ENCODE measurements at places on chromosomes 3 and 15.
A peak's percentile ranks its signal among the peaks of the same experiment; 100 is the strongest.

GRCh38 chr15:58510715-58511598 lies 79.2 kb downstream of the LIPC start:
- peak; percentile 8 for DNase-seq

GRCh38 chr3:51715231-51715976 lies 8.5 kb downstream of the GRM2 start:
- DNase-seq: no peak

DNA sequence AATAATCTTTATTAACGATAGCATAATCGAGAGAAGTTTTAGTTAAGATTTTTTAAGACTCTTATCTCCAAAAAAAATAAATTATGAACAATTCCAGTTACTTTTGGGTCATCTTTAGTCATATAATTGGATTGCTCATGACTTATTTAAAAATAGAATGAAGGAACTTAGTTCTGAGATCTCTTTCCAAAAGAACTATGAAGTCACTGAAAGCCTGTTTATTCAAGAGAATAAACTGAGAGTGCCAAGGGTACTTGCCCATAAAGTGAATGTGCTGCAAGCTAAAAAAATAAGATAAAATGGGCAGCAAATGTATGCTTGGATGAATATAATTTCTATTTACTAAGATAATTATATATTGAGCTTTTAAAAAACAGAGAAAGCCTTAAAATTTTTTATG lies 176.5 kb upstream of the PLSCR5 start:
- DNase-seq: no peak

DNA sequence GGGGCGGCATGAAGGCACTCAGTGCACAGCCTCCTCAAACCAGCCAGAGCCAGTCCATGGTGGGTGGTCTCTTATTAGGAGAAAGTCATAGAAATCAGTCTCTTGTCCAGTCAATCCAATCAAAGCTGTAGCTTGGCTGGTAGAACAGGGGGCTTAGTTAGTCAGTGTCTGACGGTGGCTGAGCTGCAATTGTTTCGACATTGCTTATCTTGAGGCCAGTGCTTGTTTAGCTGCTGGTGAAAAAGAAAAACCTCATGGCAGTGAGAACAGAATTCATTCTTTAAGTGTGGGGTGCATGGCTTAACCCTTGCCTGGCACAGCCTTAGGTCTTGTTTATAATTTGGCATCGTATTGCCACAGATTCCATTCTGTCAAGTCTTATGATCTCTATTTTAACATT lies 53.9 kb downstream of the FGD5 start:
- DNase-seq: no peak

GRCh38 chr3:173733029-173733652 lies 335.6 kb downstream of the NLGN1 start:
- peak; percentile 32 for DNase-seq

DNA sequence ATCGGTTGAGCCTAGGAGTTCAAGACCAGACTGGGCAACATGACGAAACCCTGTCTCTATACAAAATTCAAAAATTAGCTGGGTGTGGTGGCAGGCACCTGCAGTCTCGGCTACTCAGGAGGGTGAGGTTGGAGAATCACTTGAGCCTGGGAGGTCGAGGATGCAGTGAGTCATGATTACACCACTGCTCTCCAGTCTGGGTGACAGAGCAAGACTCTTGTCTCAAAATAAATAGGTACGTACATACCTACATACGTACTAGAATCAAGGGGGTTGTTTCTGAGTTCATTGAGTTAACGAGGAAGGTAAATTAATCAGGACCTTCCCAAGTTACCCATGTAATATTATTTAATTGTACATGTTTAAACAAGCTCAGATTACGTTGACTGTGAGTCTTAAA lies 97.5 kb downstream of the CHL1 start:
- no peak for DNase-seq

DNA sequence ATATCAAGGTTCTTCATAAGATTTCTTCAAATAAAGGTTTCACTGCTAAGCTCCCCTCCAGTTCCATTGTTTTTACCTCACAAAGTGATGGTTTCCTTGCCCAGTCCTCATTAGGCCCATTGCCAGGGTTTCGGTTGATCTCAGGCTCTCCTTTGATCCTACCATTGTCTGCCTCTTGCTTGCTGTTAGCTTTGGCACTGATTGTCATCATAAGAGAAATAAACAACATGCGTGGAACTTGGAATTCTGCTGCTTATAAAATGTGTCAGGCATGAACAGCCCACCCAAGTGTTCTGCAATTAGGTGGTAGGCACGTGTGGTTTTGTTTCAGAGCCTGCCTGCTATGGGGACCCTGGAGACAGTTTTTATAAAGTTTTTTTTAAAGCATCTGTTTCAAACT lies 107.6 kb upstream of the BFSP2 start:
- DNase-seq: no peak

DNA sequence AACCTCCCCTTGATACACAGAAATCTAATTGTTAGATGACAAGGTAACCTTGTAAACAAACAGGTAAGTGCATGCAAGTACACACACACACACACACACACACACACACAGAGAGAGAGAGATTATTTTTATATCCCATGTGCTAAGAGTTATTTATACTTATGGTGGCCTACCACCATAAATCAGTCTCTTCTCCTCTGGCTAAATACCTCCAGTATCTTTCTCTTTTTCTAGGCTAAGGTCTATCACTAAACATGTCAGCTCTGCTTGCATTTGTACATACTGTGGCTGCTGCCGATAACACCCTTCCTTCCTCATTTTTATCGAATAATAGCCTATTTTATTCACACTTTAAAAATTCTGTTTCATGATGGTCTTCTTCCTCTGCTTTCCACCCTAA lies 172.4 kb downstream of the CNTN3 start:
- no peak for DNase-seq

DNA sequence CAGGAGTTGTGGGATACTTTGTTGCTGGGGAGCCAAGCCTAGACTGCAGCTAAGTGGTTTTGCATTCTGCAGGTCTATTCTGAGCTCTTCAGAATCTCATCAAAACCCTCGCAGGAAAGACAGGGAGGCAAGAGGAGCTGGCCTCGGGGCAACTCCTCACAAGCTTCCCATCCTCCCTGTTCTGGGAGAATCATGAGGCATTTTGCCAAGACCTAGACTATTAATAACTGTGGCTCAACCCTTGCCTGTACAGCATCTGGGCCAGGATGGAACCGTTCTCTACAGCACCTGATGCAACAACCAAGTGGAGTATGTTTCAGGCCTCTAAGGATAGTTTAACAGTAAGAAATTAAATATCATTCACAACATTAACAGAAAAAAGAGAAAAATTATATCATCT lies 20.2 kb upstream of the SLC6A20 start:
- no peak for DNase-seq

- peak; percentile 19 for DNase-seq
Measured at GRCh38 chr3:24160424-24161095, 215.5 kb downstream of the NR1D2 start.

GRCh38 chr3:150538324-150539208 lies 7.7 kb downstream of the SERP1 start:
- no peak for DNase-seq

GRCh38 chr3:134846911-134847317 lies 51.9 kb downstream of the EPHB1 start:
- DNase-seq: peak; percentile 73

- DNase-seq: no peak
Measured at GRCh38 chr3:153003441-153003840, 158.6 kb upstream of the RAP2B start.

GRCh38 chr3:112382543-112383160 lies 49.7 kb downstream of the CD200 start:
- no peak for DNase-seq

DNA sequence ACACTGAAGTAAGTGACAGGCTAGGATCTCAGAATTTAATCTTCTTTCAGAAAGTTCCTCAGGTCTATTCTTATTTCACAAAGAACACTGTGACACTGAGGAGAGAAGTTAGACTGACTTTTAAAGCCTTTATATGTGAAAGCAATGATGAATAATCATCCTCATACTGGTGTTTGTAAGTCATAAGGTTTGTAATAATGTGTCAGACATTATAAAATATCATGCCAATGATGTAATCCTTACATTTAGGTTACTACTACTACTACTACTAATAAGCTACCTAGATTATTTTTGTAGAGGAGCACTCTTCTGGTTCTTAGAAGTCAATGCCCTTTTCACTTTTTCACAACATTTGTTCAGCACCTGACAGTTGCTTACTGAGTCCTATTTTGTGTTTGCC lies 33.4 kb downstream of the FANCD2OS start:
- DNase-seq: peak; percentile 74

DNA sequence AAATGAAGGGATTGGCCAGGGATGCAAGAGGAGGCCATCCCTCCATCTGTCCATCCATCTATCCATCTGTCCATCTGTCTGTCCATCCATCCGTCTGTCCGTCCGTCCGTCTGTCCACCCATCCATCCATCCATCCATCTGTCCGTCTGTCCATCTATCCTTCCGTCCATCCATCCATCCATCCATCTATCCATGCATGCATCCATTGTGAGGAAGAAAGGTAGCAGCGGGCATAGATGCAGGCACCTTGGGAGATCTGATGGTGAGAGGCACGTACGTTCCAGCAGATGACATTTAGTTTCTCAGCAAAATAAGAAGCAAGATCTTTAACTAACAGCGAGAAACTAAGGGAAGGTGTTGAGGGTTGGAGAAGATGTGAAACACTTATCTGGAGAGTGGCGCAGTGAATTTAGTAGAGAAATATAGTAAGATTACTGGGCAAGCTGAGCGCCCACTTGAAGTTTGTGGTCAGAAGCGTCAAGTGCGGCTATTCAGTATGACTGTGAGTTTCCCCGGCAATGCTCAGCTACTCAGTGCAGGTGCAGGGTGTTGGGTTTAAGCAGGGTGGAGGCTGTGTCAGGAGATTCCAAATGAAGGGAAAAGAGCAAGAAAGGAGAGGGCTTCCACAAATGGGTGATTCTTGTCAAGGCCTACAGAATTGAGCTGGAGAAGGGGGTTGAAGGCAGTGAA lies 22.4 kb upstream of the SRP14 start:
- DNase-seq: no peak

DNA sequence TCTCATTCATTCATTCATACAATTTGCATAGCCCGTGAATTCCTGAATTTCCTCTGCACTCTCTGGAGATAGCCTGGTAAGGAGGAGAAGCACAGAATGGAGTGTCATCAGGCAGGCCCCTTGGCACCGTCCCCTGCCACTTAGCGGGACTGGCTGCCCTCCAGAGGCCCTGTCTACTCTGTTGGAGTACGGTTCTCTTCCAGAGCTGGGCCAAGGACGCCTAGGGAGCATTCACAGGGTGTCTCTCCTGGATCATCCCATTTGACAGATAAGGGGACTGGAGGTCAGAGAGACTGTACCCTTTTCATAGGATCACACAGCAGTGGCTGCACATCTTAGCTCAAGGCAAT lies 48.0 kb downstream of the PTH1R start:
- no peak for DNase-seq

- DNase-seq: no peak
Measured at GRCh38 chr15:62599791-62600777, 435.0 kb upstream of the C2CD4B start.

GRCh38 chr3:81776643-81777042 lies 15.2 kb upstream of the GBE1 start:
- no peak for DNase-seq

DNA sequence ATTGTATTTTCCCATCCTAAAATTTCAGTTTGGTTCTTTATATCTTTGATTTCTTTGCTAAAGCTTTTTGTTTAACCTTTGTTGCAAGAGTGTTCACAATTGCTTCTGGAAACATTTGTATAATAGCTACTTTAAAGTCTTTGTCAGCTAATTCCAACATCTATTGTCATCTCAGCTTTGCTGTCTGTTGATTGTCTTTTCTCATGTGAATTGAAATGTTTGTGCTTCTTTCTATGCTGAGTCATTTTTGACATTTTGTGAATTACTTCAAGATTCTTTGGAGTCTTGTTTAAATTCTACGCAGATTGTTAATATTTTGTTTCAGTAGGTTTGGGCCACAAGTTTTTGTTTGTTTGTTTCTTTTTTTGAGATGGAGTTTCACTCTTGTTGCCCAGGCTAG lies 73.2 kb downstream of the SUCNR1 start:
- no peak for DNase-seq

GRCh38 chr3:46091741-46092701 lies 64.7 kb upstream of the XCR1 start:
- no peak for DNase-seq

DNA sequence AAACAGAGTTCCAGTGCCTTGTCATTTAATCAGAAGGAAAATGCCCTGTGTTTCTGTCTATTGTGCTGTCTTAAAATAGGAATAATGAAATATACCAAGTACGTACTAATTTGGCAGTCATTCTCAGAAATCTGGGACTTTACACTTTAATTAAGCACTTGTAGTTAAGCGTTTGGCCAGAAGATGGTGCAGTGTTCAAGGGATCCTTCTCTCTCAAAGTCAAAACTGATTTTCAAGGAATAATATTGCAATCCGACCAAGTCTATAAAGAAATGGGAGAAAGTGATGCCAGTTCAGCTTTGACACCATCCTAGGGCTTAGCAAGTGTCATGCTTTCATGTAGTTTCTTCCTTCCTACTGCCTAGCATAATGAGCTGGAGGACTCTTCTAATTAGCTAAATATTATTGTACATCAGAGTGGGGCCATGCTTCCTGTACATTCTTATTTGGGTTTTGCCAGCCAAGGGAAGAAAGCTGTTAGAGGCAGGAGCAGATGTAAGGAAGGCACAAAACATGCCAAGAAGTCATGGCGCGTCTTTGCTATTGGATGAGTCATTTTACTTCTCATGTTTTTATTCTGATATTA lies 64.8 kb downstream of the SAMMSON start:
- DNase-seq: peak; percentile 58

GRCh38 chr3:188367678-188368077 lies 213.7 kb downstream of the LPP start:
- DNase-seq: no peak

DNA sequence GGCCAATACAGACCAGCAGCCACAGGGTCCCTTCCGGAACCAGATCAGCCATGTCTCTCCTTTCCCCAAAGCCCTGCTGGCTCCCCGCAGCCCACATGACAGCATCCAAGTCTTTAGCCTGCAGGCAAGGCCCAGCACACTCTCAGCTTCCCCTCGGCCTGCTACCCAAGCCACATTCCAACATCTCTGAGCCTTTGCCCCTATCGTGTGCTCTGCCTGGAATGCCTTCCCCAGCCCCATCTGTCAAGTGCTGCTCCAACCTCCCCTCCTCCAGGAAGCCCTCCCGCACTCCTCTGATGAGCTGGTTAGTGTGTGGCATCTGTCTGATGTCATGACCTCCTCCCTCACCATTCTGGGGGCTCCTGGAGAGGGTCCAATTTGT lies 8.5 kb downstream of the PLXND1 start:
- DNase-seq: no peak

DNA sequence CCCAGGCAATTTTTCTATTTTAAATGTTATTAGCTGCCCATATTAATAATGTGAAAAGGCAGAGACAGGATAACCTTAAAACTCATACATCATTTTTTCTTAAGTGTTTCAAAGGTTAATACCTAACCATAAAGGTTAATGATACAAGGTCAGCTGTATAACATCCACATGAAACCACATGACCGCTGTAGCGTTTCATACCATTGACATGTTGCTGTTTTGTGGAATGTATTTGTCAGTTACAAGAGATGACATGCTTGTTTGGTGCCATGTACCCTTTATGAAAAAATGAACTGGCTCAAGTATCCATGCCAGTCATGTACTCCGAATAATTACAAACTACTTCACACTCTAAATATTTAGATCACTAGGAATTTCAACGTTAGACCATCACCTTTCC lies 207.4 kb downstream of the FMN1 start:
- DNase-seq: no peak

- DNase-seq: no peak
Measured at GRCh38 chr15:56320861-56321260, 44.4 kb upstream of the TEX9 start.

- DNase-seq: no peak
Measured at GRCh38 chr15:48145923-48146322, 25.1 kb downstream of the SLC24A5 start.
